ENCODE measurements at places on chromosomes 6 and 20. TPM values are rescaled to one million over a fixed set of nuclear protein-coding genes. Genes with fewer than 3 reads are reported as not detected.

- DNase-seq, result no peak
- H3K27ac ChIP-seq, result no peak overlapping the region
- H3K36me3 ChIP-seq, result no peaks in the 10 kb centered on the region
- H3K4me3 ChIP-seq, result no peak overlapping the region
- H3K27me3 ChIP-seq, result no peaks in the 10 kb centered on the region
Measured at GRCh38 chr6:143507358-143508145, 4.0 kb downstream of the FUCA2 start.

GRCh38 chr6:147166360-147166944 is 37.8 kb upstream of the STXBP5 start:
- H3K27me3 ChIP-seq, result no peaks in the 10 kb centered on the region
- no peaks in the 10 kb centered on the region for H3K4me1 ChIP-seq
- H3K4me3 ChIP-seq, result no peak overlapping the region
- no peak overlapping the region for H3K27ac ChIP-seq
- DNase-seq, result no peak
- H3K36me3 ChIP-seq, result no peaks in the 10 kb centered on the region

The SFTA2 gene
- total RNA-seq, result not detected

The TP53TG5 gene
- not detected for total RNA-seq

Measured in breast epithelium (tissue), 4 donors.